ENCODE measurements at places on chromosomes 11 and 22. TPM values are rescaled to one million over a fixed set of nuclear protein-coding genes. Genes with fewer than 3 reads are reported as not detected.

- no peak for DNase-seq
- H3K27me3 ChIP-seq, result no peaks in the 10 kb centered on the region
- H3K27ac ChIP-seq, result no peak overlapping the region
- H3K36me3 ChIP-seq, result no peaks in the 10 kb centered on the region
These were observed 2.6 kb downstream of the MRGPRF start for GRCh38 chr11:69010361-69010891.

DNA sequence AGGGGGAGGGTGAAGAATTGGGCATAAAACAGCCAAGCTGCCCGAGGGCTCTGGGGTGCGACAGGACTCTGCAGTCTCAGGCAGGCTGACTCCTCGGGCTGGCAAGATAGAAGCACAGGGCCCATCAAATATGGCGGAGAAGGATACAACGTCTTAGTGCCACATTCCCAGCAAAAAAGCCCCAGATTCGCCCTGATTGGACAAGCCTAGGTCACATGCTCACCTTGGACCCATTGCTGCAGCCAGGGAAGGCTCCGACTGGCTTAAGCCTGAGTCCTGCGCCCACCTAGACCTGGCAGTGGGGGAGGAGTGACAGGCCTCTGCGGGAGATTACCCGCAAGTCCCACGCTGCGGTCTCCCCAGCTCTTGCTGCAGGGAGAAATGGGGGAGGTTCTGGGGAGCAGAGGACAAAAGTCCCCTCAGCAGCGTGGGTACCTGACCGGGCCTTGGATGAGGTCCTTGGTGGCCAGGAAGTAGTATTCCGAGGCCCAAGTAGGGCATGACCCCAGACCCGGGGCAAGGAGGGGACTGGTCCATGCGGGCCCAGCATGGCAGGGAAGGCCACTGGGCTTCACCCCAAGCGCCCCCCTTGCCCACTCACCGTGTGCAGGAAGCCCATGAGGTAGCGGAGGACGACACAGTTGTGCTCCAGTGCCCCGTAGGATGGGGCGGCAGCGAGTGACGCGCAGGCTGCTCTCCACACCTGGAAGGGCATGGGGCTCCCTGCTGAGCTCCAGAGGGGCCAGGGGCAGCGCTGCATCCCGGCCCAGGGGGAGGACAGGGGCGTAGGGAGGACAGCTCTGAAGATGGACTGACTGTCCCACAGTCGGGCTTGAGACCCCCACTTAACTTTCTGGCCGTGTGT is 113.0 kb downstream of the ARHGAP8 start:
- no peak overlapping the region for H3K27ac ChIP-seq
- DNase-seq, result peak; percentile 25
- H3K36me3 ChIP-seq, result no peaks in the 10 kb centered on the region
- H3K27me3 ChIP-seq, result no peaks in the 10 kb centered on the region
- no peak overlapping the region for H3K4me3 ChIP-seq

GRCh38 chr11:66470015-66470414 is 3.3 kb downstream of the PELI3 start:
- DNase-seq, result peak; percentile 46
- H3K27me3 ChIP-seq, result no peaks in the 10 kb centered on the region
- H3K36me3 ChIP-seq, result no peaks in the 10 kb centered on the region
- no peak overlapping the region for H3K4me3 ChIP-seq
- 0 out of 2 replicates have a peak overlapping the region, but pooled peaks have one; percentile 53 for H3K27ac ChIP-seq

GRCh38 chr11:27807596-27807995 is 107.3 kb upstream of the BDNF start:
- no peak for DNase-seq
- no peaks in the 10 kb centered on the region for H3K36me3 ChIP-seq
- H3K4me1 ChIP-seq, result no peaks in the 10 kb centered on the region
- H3K4me3 ChIP-seq, result no peak overlapping the region
- no peaks in the 10 kb centered on the region for H3K27me3 ChIP-seq

DNA sequence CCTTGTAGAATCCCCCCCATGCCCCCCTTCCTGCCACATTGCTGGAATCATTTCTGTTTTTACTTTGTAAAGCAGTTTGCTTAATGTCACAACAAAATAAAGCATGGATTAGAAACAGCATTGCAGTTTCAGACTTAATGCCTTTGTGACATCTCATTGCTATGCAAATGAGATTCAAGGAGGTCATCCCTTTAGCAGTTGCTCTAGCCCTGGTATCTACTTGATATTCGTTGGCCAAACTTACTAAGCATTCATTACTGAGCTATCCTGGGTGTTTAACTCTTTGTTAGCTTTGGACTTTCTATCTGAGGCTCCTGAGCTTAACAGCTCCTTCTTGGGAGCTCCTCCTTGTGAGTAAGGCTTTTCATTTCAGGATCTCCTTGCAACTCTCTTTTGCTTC is 16.3 kb downstream of the FAT3 start:
- DNase-seq, result peak; percentile 59
- no peaks in the 10 kb centered on the region for H3K36me3 ChIP-seq
- H3K27me3 ChIP-seq, result no peaks in the 10 kb centered on the region

- no peaks in the 10 kb centered on the region for H3K27me3 ChIP-seq
- no peak for DNase-seq
- no peak overlapping the region for H3K27ac ChIP-seq
- no peak overlapping the region for H3K4me3 ChIP-seq
- no peaks in the 10 kb centered on the region for H3K36me3 ChIP-seq
- peaks cover 22% of the 10 kb centered on the region for H3K4me1 ChIP-seq
These were observed 129.7 kb downstream of the SNX19 start for GRCh38 chr11:130786586-130786985.

DNA sequence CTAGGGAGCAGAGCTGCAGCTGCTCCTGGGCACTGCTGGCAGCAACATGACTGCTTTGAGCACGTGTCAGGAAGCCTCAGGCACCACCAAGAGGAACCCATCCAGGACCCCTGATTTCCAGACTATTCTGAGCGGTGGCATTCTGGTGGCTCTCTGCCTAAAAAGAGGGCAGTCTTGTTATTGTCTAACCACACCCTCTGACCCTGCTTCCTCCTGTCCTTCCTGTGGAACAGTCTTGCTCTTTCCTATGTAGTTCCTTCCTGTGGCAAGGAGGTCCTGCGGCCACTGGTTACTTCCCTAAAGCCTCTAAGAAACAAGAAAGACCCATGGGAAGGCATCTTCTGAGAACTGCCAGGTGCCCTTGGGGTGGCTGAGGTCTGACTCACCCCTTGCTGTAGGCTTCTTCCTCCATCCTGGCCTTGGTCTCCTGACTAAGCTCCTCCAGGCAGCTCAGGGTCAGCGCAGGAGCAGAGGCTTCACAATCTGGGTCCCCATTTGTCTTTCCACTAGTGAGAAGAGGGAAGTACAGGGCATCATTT is 13.1 kb upstream of the LYVE1 start:
- H3K36me3 ChIP-seq, result no peaks in the 10 kb centered on the region
- H3K4me1 ChIP-seq, result no peaks in the 10 kb centered on the region
- DNase-seq, result no peak
- H3K27me3 ChIP-seq, result no peaks in the 10 kb centered on the region
- H3K4me3 ChIP-seq, result no peak overlapping the region
- H3K27ac ChIP-seq, result no peak overlapping the region

DNA sequence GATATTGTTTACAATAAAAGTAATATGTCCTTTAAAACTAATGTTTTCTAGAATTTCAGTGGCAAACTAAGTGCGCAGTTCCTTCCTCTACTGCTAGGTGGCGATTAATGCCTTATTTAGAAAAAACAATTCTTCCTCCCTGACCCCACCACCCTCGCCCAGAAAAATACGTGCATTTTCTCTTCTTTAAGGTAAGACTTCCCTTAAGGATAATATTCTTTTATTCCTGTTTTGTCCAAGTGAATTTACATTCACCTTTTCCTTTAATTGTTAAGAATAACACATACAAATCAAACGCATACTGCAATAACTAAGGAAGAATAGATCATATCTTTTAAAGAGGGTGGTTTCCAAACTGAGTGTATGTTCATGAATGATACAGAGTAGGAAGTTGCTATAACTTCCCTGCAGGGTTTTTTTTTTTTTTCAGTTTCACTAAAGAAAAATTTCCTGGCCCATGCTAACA is 17.0 kb upstream of the PSMA1 start:
- no peak overlapping the region for H3K4me3 ChIP-seq
- H3K4me1 ChIP-seq, result peaks cover 26% of the 10 kb centered on the region
- H3K27ac ChIP-seq, result no peak overlapping the region
- DNase-seq, result peak; percentile 77

DNA sequence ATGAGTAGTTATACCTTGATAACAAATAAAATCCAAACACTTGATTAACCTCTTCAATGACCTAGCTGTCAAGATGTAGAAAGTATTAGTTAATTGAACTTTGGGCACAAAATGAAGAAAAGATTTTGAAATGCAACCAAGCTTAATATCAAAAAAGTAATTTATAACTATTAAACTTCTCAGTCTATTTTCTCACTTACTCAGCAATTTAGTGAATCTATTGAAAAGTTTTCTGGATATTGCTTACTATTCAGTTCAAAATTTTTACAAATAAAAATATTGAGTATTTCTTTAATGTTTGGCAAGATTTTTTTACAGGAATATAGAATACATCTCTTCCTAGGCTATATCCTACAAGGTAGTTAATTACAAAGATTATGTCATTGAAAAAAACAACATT is 192.5 kb downstream of the GRIA4 start:
- DNase-seq, result no peak
- H3K27me3 ChIP-seq, result no peaks in the 10 kb centered on the region
- peaks cover 8% of the 10 kb centered on the region for H3K4me1 ChIP-seq
- H3K4me3 ChIP-seq, result no peak overlapping the region

DNA sequence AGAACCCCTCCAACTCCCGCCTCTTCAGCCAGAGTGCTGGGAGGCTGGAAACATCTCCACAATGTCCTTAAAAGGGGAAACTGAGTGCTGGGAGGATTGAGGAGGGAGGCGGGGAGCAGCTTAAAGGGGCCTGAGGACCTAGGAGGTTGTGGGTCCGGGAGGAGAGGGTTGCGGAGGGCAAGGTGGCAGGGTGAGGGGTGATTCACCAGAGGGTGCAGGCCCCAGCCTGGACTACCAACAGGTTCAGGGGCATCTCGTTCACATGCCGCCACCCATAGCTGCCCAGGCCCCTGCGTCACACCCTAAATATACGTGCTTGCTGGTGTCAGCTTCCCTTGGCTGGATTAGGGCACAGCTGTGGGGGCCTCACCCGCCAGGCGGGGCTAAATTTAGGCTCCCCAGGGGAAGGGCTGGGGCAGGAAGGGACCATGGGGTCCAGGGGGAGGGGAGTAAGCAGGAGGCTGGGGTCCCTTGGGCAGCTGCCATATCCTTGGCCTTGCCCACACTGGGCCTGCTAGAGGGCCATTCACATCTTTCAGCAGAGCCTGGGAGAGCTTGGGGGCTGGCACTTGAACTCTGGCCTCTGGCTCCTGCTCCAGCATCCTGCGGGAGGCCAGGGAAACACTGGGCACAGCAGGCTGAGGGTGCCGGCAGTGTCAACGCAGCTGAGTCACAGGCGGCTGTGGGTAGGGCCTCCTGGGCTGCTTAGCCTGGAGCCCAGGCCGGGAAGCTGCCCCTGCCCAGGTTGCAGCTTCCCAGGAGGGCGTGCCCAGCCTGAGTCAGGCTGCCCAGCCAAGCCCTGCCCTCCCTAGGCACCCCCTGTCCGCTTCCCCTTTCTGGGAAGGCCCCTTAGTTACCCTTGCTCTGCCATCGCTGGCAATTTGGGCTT is 1.3 kb downstream of the EHBP1L1 start:
- no peak overlapping the region for H3K27ac ChIP-seq
- peaks cover 44% of the 10 kb centered on the region for H3K27me3 ChIP-seq
- peaks cover 11% of the 10 kb centered on the region for H3K4me1 ChIP-seq
- no peak overlapping the region for H3K4me3 ChIP-seq
- DNase-seq, result no peak
- no peaks in the 10 kb centered on the region for H3K36me3 ChIP-seq

The PLAAT3 gene
- total RNA-seq, result 61.1 TPM
